ENCODE measurements at places on chromosomes 2 and 18.

DNA sequence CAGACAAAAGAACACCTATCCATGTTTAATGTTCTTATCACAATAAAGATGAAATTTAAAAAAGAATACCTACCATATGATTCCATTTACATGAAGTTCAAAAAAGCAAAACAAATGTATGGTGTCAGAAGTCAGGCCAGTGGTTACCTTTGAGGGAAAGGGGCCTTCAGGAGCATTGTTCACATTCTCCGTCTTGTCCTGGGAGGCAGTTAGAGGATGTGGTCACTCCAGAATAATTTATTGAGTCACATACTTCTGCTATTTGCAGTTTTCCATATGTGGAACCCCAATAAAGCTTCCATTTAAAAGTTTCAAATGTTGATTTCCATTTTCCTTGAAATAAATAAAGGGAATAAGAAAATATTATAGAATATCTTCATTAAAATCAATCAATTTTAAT lies 41.6 kb upstream of the POU3F3 start:
- DNase-seq = no peak

GRCh38 chr2:18372641-18373040 lies 187.8 kb downstream of the RDH14 start:
- no peak for DNase-seq

DNA sequence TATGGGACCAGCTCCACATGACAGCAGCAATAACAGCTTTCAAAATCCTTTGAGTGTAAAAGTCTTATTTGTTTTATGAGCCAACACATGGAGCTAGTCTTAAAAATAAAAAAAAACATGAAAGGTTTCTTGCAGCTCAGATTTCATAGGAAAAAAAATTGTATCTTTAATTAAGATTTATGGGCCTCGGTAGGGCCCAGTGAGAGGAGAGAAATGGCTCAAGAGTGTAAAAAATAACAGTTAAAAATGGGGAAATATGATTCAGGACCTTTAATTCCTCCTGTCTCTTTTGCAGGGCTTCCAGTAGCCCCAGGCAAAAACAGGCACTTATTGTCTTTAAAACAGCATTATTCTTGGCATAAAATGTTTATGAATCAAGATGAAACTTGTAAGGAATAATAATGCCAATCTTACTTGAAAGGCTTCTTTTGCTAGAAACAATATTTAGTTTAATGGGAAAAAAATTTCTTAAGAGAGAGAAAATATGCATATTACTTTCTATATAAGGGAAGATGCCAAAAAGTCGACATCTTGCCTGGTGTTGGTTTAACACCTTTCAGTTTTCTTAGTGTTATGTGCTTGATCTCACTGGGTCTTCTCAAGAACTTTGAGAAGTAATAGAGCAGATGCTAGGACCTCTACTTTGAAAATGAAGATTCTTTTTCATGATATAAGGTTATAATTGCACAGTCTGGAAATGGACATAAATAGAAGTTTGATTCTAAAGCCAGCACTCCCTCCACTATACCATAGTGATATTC lies 71.3 kb upstream of the SETBP1 start:
- DNase-seq = no peak

DNA sequence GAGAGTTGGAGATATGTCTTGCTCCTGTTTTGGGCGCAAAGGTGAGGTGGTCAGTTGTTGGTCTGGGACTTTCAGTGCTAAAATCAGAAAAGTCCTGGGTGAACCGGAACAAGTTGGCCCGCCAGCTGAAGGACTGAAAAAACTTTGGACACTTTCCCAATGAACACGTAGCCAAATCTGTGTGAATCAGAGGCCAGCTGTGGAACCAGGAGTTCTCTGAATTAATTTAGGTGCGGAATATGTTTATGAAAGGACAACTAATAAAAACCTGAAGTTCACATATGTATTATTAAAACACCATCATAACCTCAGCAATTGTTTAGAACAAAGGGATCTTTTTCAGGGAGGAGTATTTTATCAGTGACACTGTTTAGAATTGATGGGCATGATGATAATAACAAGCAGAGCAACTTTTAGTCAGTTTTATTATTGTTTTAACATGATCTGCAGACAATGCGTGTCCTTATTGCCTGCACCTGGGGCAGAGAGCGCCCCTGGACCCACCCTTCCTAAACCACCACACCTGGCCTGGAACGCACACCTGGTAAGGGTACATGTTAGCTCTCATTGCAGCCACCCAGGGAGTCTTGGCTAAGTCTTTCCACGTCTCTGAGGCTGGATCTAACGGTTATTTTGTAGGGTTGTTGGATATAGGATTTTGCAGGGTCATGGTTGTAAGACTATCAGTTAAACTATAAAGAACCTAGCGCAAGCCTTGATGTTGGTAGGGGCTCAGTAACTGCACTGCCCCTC lies 9.9 kb upstream of the ODC1 start:
- no peak for DNase-seq

GRCh38 chr2:7094231-7094741 lies 177.1 kb downstream of the RNF144A start:
- DNase-seq = no peak

DNA sequence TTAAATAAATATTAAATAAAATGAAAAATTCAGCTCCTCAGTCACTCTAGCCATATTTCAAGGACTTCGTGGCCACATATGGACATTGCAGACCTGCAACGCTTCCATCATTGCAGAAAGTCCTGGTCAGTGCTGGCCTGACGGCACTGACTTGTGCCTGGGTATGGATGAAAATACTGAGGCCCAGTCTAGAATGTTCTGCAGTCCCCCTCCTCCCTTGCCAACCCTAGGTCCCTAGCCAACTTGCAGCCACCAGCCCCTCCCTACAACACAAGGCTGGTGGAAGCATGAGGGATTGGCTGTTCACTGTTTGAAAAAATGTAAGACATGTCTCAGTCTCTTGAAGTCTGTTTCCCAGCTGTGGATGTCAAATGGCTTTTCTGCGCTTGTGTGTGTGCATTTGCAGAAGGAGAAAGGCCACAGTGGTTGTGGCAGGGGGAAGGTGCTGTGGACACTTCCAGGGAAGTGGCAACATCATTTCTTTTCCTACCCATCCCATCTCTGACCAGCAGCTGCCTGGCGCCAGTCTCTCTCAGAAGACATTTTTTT lies 9.9 kb downstream of the IGFBP5 start:
- DNase-seq = no peak

GRCh38 chr2:213766062-213766461 lies 481.8 kb downstream of the SPAG16 start:
- DNase-seq = no peak

GRCh38 chr18:51251625-51252024 lies 54.1 kb upstream of the MEX3C start:
- DNase-seq = peak; percentile 38

GRCh38 chr2:95356821-95357700 lies 45.4 kb upstream of the FAHD2A start:
- DNase-seq = no peak

DNA sequence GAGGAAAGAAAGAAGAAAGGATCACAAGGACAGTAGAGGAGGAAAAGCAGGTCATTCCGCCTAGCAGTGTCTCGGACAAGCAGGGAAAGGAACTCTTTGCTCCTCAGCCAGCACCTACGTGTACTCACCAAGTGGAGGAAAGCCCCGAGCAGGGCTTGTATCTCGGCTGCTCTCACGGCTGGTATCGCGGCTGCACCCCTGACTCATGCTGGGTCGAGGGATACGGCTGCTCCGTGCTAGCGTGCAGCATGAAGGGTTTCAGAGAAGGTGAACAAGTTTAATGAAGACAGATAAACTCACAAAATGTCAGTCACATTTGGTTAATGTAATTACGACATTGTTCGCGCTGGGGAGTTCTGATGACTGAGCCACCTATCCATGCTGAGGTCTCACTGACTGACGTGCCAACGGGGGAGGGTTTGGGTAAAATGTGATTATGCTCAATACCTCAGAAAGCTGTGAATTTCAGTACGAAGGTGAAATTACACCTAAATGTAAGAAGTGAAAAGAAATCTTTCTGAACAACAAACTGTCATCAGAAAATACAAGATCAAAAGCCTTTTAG lies 112.1 kb upstream of the RNU4ATAC start:
- no peak for DNase-seq

DNA sequence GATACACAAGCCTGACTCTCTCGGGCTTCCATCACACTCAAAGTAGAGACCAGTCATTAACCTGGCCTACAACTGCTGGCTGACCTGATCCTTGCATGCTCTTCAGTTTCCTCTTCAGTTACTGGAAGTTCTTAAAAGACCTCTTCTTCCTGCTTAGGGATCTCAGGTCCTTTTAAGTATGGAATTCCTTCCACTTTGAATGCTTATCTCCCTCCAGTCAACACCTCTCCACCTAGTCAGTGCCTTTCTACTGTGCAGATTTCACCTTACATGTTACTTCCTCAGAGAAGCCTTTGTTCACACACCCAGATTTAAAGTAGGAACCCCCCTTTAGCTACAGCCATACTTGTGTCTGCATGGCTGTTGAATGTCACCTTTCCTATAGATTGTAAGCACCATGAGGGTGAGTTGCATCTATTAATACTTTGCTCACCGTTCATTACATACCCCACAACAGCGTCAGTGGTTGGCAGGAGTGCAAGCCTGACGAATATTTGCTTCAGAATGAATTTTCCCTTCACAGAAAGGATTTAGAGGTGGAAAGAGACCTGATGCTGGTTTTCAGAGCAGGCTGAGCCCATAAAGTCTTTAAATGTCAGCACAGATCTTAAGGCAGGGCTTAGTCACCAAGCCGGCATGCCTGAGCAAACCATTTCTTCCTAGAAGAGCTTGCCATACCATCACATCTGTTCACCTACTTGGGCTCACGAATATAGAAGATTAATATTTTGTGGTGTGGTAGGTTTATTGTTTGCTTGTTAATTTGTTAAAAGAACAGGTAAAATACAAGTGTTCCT lies 90.1 kb downstream of the ACVR1 start:
- DNase-seq = no peak

DNA sequence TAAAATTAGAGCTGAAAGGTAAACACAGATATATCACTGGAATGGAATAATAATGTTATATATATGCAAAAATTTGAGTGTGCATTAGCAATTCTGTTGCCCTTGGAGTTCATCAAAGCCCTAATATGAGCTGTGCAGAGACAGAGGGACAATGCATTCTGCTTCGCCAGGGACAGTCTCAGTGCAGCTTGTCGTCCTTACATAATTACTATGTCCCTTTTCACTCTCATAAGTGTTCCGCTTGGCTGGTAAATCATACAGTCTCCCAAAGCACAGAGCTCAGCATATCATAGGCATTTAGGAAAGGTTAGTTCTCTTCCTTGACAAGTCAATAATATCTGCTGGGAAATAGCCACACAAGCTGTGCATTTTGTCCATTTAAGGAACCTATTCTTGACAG lies 30.7 kb downstream of the MAPK4 start:
- no peak for DNase-seq

- DNase-seq = no peak
These were observed 47.4 kb downstream of the RHOB start for GRCh38 chr2:20494241-20494640.

DNA sequence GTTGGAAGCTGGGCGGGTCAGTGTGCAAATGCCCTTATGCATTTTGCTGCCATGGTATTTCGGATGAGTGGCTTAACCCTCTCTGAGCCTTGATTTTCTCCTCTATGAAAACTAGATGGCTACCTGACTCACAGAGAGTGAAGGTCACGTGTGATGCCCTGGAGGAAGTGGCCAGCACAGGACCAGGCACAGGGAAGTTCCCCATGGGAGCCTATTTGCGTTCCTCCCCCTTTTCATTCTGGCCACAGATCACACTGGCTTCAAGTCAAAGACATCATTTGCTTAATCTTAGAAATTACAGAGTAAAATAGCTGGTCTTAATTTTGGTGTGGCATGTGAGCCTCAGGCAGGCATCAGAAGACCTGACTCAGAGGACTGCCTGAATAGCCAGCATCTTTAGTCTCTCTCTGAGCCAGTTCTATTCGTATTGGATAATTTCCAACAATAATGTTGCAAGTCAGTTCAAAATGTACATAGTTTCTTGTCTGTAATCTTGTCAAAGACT lies 57.6 kb upstream of the CD302 start:
- DNase-seq = no peak

DNA sequence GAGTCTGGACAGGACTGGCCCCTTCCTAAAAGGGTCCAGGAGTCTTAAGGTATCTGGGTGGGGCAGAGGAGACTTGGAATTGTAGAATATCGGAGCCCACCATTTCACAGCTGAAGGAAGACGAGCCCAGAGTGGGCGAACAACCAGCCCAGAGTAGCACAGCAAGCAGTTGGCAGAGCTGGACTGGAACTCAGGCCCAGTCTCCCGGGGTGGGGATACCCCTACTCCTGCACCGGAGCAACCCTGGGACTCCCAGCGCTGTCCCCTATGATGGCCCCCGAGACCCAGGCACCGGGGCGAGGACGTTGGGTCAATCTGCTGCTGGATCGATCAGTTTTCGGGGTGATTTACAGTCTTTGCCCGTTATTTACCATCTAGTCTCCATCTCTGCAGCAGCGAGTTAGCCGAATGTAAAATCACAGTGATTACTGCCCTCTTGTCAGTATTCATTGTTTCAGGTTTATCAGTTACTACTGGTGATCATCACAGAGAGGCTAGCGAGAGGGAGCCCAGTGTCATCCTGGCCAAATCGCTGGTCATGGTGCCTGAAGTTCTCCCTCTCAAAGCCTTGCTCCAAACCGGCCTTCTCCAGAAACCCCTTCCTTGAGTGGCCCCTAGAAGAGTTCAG lies 75.3 kb downstream of the SMAD7 start:
- DNase-seq = no peak

GRCh38 chr2:199147216-199147615 lies 310.5 kb downstream of the SATB2 start:
- no peak for DNase-seq

DNA sequence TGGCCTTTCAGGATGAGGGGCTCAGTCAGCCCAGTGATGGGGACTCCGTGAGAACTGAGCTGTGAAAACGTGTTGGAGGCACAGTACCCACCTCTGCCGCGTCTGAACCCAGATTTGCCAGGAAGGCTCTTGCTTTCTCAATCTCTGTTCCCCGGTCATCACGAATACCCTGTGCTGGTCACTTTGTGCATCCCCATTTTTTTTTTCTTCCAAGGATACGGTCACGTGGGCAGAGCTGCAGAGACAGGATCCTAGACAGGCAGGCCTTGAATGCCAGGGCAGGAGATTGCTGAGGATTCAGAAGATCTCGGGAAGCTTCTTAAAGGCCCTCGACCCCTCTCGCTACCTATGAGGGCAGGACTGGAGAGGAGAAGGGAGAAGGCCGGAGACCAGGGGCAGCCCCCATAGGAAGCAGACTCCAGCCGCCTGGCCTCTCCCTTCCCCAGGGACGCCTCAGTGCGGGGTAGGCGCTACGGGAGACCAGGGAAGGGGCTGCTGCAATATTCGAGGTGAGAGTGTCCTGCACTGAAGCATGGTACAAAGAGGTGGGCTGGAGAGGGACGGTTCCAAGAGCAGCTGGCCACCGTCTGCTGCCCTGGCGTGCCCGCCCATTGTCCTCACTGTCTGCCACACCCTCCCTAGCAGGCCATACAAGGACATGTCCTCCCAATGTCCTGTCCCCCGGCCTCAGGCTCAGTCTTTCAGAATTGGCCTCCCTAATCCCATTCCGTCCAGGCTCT lies 29.0 kb upstream of the TAF1B start:
- no peak for DNase-seq

GRCh38 chr2:114127372-114127771 lies 237.5 kb downstream of the ACTR3 start:
- no peak for DNase-seq

DNA sequence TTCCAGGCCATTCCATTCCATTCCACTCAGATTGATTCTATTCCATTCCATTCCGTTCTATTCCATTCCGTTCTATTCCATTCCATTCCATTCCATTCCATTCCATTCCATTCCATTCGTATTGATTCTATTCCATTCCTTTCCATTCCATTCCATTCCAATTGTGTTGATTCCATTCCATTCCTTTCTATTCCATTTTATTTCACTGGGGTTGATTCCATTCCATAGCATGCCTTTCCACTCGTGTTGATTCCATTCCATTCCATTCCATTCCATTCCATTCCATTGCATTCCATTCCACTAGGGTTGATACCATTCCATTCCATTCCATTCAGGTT lies 1142.3 kb downstream of the RPIA start:
- DNase-seq = no peak

Measured in activated B cell treated with CpG ODN at 0.5 μM for 24 hours (primary cell).